ENCODE measurements at places on chromosomes 2 and 18.
A peak's percentile ranks its signal among the peaks of the same experiment; 100 is the strongest.

DNA sequence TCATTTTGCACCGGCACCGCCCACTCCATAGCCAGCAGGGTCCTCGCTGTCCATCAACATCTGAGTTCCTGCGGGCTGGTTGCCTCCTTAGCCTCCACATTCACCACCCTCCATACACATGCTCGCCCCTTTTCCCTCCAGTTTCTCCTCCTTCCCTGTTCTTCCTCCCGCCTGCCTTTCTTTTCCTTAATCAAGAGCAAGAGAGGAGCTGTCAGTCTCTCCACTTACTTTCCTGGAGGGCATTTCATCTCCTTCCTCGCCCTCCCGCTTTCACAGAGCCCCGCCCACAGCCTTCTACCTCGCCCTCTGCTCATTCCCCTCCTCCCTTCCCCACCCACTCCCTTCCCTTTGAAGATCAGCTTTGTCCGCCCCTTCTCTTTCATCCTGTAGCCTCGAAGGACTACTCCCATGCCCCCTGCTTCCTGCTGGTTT, 13.8 kb upstream of the ZBTB7C start:
- DNase-seq = no peak

DNA sequence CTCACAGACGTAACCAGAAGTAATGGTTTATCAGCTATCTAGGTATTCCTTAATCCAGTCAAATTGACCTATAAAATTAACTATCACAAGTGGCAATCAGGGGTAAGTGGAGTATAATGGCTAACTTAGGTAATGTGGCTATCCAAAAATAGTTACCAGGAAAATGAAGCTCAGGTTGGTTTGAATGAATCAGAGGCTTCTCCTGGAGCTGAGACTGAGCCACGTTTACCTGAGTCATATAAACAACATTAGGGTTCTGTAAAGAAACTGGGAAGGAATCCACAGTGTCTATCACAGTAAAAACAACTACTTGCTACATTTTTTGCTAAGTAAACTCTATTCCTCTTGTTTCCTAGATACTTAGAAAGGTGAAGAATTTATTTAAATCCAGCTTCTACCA, 236.0 kb upstream of the SPHKAP start:
- no peak for DNase-seq

GRCh38 chr2:148042219-148042618, 21.3 kb downstream of the MBD5 start:
- no peak for DNase-seq

DNA sequence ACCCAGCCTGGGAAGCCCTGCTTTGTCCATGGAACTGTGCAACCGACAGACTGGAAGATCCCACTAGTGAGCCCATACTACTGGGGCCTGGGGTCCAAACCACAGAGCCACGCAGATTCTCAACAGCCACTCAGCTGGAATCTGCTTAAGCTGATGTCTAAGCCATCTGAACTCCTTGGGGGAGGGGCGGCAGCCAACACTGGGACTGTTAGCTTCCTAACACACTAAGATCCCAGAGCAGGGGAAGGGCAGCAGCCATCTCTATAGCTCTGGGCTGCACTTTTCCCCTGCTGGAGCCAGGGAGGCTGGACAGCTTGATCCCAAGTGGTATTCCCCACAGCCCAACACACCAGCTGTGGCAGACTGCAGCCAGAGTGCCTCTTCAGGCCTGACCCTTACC, 118.3 kb downstream of the RPRM start:
- DNase-seq = no peak

DNA sequence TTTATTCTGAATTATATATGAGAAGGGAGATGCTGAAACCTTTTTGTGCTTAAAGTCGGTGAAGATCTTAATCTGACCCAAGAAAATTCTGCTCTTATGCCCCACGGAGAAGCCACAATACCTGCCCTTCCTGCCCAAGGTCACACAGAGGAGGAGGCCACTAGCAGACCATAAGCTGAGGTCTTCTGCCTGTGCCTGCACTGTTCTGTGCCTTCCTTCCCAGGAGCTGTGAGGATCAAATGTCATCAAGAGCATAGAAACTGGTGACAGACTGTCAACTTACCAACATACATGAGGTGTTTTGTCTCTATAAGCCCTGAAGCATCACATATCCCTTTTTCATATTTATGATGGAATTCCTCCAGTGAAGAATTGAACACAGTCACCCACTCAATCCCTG, 233.3 kb downstream of the C1D start:
- no peak for DNase-seq

DNA sequence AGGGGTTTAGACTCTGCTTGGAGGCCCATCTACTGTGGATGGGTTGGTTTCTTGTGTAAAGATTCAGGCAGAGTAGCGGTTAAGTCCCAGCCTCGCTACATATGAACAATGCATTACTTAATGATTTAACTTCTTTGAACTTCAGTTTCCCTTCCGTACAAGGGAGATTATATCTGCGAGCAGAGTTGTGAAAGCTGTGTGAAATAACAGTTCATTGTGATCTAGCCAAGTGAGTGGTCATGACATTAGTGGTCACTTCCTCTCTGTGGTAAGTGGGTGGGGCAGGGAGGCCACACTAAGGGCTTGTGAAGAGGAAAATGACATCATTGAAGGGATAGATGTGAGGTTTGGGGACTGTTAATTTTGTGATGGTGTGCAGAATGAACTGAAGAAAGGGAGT, 14.1 kb upstream of the MEX3C start:
- no peak for DNase-seq

- DNase-seq = no peak
Measured at GRCh38 chr2:191171286-191171685, 20.5 kb upstream of the STAT4 start.

DNA sequence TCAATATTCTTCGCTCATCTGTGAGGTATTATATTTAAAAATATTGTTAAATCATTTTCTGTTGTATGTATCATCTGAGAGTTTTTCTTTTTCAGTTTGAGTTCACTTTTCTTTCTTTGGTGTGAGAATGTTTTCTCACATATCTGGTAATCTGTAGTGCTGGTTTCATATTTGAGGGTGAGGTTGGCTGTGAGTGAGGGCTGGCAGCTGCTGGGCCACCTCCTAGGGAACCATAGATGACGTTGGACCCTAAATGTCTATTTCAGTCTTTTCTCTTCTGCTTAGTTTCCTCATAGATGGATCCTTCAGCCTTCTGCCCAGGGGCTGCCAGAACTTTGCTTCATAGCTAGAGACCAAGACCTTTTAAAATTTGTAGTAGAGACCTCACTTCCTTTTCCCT, 33.5 kb downstream of the MGAT5 start:
- DNase-seq = no peak

DNA sequence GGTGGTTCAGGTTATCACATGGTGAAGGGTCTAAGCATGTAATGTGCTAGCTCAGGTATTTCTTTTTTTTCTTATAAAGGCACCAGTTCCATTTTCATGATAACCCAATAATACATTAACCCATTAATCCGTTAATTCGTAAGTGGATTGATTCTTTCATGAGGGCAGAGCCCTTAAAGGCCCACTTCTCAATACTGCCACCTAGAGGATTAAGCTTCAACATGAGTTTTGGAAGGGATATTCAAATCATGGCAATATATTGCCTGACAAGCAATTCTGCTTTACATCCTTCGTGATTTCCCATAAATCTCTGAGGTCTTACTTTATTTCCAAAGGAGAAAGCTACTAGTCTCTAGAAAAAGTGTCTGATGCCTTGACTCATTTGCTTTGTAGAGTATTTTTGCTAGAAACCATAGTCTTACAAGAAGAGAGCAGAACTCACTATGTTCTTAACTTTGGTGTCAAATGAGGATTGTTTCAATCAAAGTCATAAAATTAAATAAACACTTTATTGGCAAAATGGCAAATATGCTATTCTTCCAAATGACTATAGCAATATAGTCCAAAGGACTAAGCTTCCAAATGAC, 271.3 kb downstream of the KCNS3 start:
- DNase-seq = peak; percentile 19

DNA sequence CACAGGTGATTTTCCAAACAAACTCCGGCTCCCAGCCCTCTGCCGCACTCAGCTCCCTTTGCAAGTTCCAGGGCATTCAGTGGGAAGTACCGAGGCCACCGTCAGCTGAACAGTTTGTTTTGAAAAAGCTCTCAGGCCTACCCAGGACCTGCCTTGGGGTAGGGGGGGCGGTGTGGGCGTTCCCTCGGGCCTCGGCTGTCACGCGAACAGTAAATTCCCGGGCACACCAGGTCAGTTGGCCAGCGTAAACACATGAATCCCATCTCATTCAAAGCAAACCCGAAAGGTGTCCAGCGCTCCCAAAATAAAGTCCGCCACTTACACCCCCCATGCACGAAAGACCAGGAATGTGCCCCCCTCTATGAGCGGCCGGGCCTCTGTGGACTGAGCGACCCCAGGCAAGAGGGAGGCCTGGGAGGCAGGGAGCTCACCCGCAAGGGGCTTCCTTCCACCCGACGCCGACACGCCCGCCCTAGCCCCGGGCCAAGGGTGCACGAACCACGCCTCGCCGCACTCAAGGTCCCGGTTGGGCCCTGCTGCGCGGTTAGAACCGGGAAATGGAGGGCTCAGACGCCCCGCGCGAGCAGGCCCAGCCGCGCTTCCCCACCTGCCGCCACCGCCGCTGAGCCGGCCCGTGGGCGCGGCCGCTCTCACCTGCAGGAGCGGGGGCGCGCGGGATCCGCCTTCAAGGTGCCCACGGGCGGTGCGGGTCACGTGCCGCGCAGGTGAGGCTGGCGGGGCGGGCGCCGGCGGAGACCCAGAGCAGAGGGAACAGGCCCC, at the start of gene WDSUB1:
Gene WDSUB1 (minus strand): TSS at position 775 of the 780 bp plus-strand sequence. CDS start 3,634 bp downstream, outside the sequence.
- no peak for DNase-seq

DNA sequence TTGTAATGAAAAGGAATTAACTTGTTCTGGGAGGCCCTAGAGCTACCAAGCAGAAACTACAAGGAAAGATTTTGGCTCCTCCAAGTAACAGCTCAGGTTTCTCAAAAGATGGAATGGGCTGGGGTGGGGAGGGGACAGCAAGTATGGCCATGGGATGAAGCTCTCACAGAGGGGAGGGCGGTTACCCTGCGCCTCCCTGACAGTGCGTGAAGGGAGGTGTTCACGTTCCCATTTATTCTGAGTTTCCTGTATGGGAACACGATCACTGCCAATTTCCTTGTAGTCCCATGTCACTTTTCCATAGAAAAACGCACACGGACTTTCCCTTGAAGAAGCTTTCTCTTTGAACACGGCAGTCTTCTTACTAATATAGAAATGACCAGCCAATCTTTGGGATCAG, 17.0 kb downstream of the CDC42EP3 start:
- DNase-seq = no peak

- DNase-seq = no peak
Measured at GRCh38 chr2:223488814-223489213, 113.3 kb downstream of the SCG2 start.

DNA sequence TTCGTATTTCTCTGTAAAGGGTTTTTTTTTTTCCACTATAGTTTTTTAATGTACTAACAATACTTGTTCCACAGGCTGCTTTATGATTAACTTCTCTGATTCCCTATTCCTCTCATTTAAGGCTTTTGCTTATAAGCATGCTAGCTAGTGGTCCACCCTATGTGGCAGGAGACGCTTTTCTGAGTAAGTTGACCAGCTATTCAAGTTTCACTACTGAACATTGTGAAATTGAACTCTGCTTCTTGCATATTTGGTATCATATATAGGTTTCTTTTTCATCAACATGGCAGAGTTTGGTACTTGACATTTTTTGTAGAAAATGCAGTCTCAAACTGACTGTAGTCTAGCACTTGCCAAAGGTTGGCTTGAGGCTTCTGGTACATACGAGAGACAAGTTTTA, 74.2 kb downstream of the OTX1 start:
- DNase-seq = no peak

GRCh38 chr2:16713011-16713423, 47.4 kb upstream of the CYRIA start:
- DNase-seq = no peak

DNA sequence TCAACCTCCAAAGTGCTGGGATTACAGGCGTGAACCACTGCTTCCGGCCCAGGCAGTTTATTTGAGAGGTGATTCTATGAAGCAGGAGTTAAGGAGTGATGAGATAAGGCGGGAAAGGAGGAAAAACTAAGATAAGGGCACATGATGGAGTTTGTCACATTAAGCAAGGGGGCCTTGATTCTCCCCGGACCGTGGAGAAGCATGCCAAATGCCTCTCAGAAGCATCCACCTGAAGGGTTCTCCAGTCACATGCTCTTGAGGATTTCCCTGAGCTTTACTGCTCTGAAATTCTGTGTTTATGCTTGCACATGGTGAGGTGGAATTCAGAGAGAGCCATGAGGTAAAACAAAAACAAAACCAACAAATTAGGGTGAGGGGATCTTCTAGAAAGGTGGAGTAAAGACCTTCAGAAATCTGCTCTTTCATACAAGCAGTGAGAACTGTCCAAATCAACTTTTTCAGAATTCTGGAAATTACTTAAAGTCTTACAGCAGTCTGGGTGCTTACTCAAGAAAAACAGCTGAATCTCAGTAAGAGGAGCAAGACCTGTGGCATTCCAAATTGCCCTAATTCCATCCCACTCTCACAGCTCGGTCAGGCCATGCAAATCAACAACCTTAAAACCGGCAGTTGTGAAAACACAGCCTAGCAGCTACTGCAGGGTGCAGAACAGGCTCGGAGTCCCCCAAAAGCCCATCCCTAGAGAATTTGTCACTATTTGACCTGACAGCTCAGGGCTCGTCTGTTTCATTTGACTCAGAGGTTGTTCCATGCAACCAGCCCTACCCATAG, 69.1 kb upstream of the CTLA4 start:
- DNase-seq = no peak

- DNase-seq = no peak
Measured at GRCh38 chr2:107711941-107712340, 114.8 kb upstream of the RGPD4 start.

- DNase-seq = no peak
Measured at GRCh38 chr2:235059161-235059560, 107.3 kb downstream of the SH3BP4 start.

- peak; percentile 72 for DNase-seq
Measured at GRCh38 chr2:130336877-130337734, 5.6 kb upstream of the IMP4 start.

DNA sequence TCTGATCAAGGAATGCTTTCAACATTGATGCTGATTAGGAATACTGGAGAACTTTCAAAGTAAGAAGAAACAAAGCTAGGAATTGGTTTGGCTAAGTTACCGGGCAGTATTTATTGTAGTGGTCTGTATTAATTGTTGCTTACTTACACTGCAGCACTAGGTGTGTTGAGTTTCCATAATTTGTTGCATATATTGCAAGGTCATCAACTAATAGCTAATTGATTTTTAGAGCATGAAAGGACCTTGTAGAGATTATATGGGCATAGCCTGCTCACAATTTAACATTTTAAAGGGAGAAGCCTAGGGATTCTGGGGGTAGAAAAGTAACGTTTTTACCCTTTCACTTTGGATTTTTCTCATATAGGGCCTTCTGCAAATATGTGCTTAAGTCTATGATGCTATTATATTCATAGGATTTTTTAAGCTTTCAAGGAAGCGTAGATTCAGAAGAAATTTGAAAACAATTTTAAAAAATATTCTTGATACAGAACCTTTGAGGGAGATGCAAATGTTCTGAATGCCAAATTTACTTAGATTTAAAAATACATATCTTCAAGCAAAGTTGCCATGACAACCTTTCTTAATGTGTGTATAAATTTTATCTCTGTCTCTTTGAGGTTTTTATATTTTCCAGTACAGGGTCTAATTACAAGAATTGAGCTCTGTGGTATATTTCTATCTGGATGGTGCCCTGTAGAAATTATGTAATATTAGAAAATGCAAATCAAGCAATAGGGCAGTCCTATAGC, 17.3 kb upstream of the ABI2 start:
- no peak for DNase-seq

GRCh38 chr2:3771576-3771975, 68.2 kb downstream of the DCDC2C start:
- DNase-seq = no peak

- no peak for DNase-seq
Measured at GRCh38 chr2:100976645-100977391, 25.3 kb upstream of the RPL31 start.

Data from NCI-H1092 (cell line).